ENCODE measurements at places on chromosomes 12 and 14.

DNA sequence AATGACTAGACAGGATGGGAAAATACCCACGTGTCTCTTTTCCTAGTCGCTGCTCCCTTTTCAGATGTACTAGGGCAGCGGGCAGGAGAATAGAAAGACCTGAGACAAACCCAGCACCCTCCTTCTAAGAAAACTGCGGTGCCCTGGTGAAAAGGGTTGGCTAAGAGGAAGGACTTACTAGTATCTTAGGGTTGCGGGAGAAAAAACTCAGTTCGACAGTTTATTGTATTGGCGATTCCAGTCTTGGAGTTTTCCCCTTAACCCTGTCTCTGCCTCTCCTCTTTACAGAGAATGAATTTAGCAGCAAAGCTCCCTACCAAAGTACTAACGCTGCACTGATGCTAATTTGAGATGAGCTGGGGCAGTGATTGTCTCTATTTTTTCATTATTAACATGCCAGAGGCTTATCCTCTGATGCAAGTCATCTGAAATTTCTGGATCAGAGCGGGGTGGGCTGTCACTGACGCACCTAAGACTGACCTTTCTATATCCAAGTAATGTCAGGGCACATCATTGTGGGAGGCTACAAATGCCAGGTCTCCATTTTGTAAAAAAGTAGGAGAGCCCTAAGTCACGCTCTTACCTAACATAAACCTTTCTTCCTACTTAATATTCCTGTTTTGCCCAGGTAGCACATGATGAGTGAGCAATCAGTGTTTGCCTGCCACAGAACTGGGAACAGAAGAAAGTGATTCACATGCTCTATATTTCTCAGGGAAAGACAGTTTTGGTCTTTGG is 916 bp upstream of the PAWR start:
- no peak for DNase-seq

- DNase-seq, result peak; percentile 44
Measured at GRCh38 chr14:93112891-93113677, 2.6 kb downstream of the ITPK1 start.

GRCh38 chr12:49304161-49304560 is 9.2 kb downstream of the PRPH start:
- no peak for DNase-seq

DNA sequence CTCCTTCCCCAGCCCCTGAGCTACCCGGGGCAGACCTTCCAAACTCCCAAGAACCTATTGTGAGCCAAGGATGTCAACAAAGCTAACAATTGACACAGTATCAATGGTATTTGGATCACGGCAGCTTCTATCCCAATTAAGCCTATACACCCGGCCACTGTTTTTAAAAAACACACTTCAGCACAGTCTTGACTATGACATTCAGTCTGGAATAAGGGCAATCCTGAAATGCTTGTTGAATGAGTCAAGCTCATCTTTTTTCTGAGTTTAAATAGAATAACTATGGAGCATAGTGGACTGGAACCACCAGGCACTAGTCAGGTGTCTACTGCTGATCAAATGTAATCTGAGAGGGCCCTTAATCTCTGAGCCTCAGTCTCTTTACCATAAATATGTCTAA is 5.7 kb downstream of the DENND5B start:
- DNase-seq, result no peak

- DNase-seq, result no peak
Measured at GRCh38 chr12:104095289-104095688, 31.0 kb downstream of the HCFC2 start.

DNA sequence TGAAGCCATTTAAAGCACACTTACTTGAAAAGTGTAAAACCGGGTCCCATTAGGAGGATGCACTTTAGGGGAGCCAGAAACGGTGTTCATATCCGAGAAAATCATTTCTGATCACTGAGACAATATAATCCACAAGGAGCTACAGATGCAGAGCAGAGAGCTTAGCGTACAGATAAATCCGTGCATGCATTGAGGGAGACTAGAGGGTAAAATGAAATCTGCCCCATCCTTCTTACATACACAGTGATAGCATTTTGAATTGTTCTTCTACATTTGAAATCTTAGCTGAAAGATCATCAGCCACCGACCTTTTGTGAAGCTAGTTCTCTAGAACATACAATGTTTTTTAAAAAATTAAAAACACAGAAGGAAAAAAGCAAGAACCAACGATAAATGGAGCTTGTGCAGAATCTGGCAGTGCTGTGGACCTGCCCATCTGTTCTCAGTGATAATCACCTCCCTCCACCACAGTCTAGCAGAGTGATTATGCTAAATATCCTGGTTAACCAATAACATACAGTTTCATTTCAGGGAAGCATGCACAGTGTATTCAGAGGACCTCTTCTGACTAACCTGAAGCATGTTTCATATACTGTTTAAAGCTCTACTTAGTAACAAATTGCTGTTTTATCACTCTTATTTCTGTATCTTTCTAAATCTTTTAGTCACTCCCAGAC is 161.1 kb downstream of the PPFIA2 start:
- peak; percentile 22 for DNase-seq
